Activated CD4-positive, alpha-beta T cell treated with anti-CD3 and anti-CD28 coated beads for 36 hours (primary cell): ENCODE measurements at places on chromosomes 11 and 22.

DNA sequence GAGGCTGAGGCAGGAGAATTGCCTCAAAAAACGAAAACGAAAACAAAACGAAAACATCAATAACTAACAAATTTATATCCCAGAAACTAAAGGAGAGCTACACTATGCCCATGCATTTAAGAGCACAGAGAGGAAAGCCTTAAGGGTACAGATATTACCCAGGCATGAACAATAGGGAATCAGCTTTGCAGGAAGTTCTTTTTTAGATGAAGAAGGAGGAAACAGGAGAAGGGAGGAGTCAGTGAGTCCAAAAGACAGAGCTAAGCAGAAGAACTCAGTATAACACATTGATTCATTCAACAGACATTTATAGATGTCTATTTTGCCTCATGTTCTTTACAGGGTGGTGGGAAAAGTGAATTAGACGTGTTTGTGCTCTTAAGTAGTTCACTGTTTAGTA, 8.3 kb downstream of the MRPL17 start:
- no peak overlapping the region for H3K4me3 ChIP-seq
- H3K27me3 ChIP-seq, result no peaks in the 10 kb centered on the region
- H3K36me3 ChIP-seq, result peaks cover 13% of the 10 kb centered on the region
- no peak overlapping the region for H3K27ac ChIP-seq
- no peak for DNase-seq

DNA sequence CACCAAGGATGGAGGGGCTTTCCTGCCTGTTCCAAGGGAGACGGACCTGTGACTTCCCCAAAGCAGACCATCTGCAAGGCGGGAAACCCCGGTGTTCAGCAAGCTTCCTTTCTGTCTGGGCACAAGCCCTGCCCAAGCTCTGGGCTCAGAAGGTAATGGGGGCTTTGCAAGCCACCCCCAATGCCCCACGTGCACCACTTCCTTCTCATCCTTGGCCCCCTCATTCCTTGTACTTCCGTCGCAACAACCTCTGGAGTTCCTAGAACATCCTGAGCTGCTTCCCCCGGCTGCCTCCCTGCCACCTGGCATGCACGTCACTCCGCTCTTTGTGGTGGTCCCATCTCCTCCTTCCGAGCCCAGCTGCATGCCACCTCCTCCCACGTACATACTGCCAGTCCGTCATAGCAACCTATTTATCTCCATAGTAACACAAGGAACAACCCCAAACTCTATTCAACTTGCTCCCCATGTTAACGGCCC, 3.9 kb downstream of the MYEOV start:
- peaks cover 49% of the 10 kb centered on the region for H3K4me1 ChIP-seq
- no peaks in the 10 kb centered on the region for H3K36me3 ChIP-seq
- H3K27me3 ChIP-seq, result peaks cover 4% of the 10 kb centered on the region
- peak overlapping the region; percentile 23 for H3K27ac ChIP-seq
- H3K4me3 ChIP-seq, result peak overlapping the region; percentile 10

GRCh38 chr11:83510530-83511460, 224.6 kb upstream of the CCDC90B start:
- H3K27ac ChIP-seq, result no peak overlapping the region
- H3K36me3 ChIP-seq, result no peaks in the 10 kb centered on the region
- H3K4me1 ChIP-seq, result no peaks in the 10 kb centered on the region
- H3K4me3 ChIP-seq, result no peak overlapping the region
- DNase-seq, result no peak

GRCh38 chr11:2426826-2427521, 17.3 kb downstream of the TRPM5 start:
- no peak overlapping the region for H3K27ac ChIP-seq
- H3K4me3 ChIP-seq, result no peak overlapping the region
- DNase-seq, result no peak
- H3K4me1 ChIP-seq, result no peaks in the 10 kb centered on the region

GRCh38 chr22:35334004-35334403, 34.3 kb downstream of the TOM1 start:
- peak; percentile 66 for DNase-seq
- H3K4me3 ChIP-seq, result no peak overlapping the region
- H3K27ac ChIP-seq, result peak overlapping the region; percentile 71
- H3K27me3 ChIP-seq, result no peaks in the 10 kb centered on the region
- H3K4me1 ChIP-seq, result peaks cover 33% of the 10 kb centered on the region

DNA sequence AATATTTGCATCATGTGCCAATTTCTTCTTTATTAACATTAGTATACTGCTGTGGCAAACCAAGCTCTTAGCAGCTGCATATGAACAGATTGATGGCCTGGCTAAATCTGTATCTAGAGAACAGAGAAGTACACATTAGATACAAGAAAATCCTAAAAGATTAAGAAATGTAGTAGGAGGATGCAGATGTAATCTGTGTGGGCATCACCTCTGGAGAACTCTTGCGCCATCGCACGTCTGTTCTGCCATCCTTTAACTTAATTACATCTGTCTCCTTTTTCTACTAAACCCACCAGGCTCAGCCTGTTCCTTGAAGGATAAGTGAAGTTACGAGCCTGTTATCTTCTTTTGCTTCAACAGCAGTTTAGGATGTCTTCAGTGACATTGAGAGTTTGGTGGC, 196.4 kb upstream of the PITPNB start:
- no peak for DNase-seq
- no peak overlapping the region for H3K4me3 ChIP-seq
- H3K27ac ChIP-seq, result no peak overlapping the region
- H3K36me3 ChIP-seq, result no peaks in the 10 kb centered on the region

DNA sequence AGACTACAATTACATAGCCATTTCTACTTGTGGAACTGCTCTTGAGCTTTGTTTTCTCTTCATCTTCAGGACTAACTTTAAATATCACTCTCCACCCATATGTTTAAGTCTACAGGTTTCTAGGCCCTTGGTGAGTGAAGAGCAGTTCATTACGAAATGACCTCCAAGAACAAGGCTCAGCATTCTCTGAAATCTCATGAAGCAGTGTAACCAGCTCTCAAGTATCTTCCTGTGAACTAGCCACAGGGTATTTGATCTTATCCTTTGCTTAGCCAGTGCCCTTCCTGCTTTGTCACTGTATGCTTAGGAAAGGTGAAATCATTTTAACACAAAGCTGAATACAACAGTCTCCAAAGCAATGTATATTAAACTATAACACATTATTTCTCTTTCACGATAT, 20.4 kb upstream of the LYVE1 start:
- no peaks in the 10 kb centered on the region for H3K4me1 ChIP-seq
- H3K27me3 ChIP-seq, result peaks cover 5% of the 10 kb centered on the region
- no peak overlapping the region for H3K27ac ChIP-seq
- H3K36me3 ChIP-seq, result no peaks in the 10 kb centered on the region
- H3K4me3 ChIP-seq, result no peak overlapping the region

- no peaks in the 10 kb centered on the region for H3K36me3 ChIP-seq
- H3K27me3 ChIP-seq, result peaks cover 8% of the 10 kb centered on the region
- H3K27ac ChIP-seq, result no peak overlapping the region
- H3K4me1 ChIP-seq, result peaks cover 7% of the 10 kb centered on the region
These were observed 39.9 kb upstream of the NAV2 start for GRCh38 chr11:19672586-19673206.

DNA sequence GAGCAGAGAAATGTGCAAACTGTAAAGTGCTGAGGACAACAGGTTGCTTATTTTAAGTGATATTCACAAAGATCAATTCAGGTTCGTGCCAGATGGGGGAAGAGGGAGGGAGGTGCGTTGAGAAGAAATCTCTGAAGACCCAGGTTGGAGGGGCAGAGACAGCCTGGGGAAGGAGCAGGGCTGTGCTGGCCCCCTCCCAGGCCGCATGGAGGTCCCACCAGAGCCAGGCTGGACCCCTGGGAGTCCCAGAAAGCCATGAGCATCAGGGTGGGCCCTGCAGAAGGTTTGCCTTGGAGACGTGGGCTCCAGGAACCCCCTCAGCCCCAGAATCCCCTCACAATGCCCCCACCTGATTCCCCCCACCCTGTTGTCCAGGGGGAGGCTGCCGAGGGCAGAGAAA, 47.4 kb downstream of the IGLL1 start:
- no peaks in the 10 kb centered on the region for H3K4me1 ChIP-seq
- H3K4me3 ChIP-seq, result no peak overlapping the region
- no peak for DNase-seq
- no peaks in the 10 kb centered on the region for H3K27me3 ChIP-seq
- no peaks in the 10 kb centered on the region for H3K36me3 ChIP-seq

- peak overlapping the region; percentile 92 for H3K27ac ChIP-seq
- peak; percentile 96 for DNase-seq
- peaks cover 77% of the 10 kb centered on the region for H3K4me1 ChIP-seq
- H3K4me3 ChIP-seq, result peak overlapping the region; percentile 93
- H3K36me3 ChIP-seq, result peaks cover 43% of the 10 kb centered on the region
These were observed 3.4 kb downstream of the CD82 start for GRCh38 chr11:44568658-44569473.

DNA sequence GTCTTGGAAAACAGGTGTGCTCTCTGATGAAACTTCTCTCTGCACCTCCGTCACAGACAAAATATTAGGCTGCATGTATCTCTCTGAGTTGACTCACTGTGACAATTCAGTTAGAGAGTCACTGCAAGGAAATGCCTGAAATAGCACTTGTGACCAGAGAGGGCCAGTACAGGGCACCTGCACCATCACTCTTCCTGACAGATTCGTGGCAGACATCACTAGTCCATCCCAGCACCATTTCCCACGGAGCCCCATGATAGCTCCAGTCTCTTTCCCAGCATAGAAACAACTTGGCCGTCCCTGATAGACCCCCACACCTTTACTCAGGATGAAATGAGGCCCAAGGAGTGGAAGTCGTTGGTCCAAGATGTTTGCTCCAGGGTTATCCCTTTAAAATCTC, 73.3 kb upstream of the ISX start:
- no peaks in the 10 kb centered on the region for H3K36me3 ChIP-seq
- H3K4me1 ChIP-seq, result no peaks in the 10 kb centered on the region
- no peak overlapping the region for H3K4me3 ChIP-seq
- H3K27ac ChIP-seq, result no peak overlapping the region
- peaks cover 10% of the 10 kb centered on the region for H3K27me3 ChIP-seq

- no peaks in the 10 kb centered on the region for H3K36me3 ChIP-seq
- peak; percentile 5 for DNase-seq
- no peak overlapping the region for H3K27ac ChIP-seq
- H3K27me3 ChIP-seq, result peaks cover 63% of the 10 kb centered on the region
- H3K4me3 ChIP-seq, result no peak overlapping the region
- peaks cover 5% of the 10 kb centered on the region for H3K4me1 ChIP-seq
These were observed 104.7 kb upstream of the E2F8 start for GRCh38 chr11:19345519-19345847.

DNA sequence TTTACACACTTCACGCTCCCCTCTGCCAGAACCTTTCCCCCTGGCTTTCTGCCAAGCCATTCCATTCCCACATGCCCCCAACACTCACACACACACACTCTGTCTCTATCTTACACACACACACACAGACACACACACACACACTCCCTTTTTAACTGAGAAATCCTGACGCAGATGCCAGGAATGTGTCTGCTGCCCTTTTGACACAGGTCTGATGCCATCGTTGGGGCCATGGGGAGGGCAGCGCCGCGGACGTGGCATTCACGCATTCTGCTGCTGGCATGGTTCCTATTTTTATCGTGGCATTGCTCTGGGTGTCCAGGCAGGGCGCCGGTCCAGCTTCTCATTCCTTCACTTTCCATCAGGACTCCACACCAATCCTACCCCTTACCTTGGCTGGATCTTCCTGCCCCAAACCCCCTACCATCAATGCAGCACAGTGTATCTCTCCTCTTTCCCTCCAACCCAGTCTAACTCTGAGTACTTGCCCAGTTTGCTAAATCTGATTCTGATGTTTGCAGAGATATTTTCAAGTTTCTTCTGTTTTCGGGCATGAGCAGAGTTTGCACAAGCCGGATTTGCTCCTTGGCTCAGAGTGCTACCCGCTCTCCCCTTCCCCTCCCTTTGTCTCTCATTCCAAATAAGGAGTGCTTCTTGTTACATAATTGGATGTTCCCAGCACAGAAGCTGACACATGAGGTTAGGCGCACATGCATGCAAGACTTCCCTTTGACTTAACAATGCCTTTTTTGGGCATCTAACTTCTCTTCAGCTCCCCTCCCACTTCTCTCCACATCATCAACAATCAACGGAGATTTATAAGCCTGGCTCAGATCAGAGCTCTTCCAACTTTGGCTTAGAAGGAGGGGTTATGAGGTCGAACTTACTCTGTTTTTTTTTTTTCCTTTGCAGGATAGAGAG, 18.8 kb downstream of the SNX19 start:
- peaks cover 45% of the 10 kb centered on the region for H3K36me3 ChIP-seq
- peaks cover 9% of the 10 kb centered on the region for H3K4me1 ChIP-seq
- H3K27ac ChIP-seq, result peak overlapping the region; percentile 6
- H3K4me3 ChIP-seq, result no peak overlapping the region

GRCh38 chr11:75735181-75735845, 17.7 kb downstream of the MOGAT2 start:
- H3K36me3 ChIP-seq, result no peaks in the 10 kb centered on the region
- no peak for DNase-seq
- H3K4me1 ChIP-seq, result no peaks in the 10 kb centered on the region
- H3K27me3 ChIP-seq, result peaks cover 3% of the 10 kb centered on the region
- H3K4me3 ChIP-seq, result no peak overlapping the region

DNA sequence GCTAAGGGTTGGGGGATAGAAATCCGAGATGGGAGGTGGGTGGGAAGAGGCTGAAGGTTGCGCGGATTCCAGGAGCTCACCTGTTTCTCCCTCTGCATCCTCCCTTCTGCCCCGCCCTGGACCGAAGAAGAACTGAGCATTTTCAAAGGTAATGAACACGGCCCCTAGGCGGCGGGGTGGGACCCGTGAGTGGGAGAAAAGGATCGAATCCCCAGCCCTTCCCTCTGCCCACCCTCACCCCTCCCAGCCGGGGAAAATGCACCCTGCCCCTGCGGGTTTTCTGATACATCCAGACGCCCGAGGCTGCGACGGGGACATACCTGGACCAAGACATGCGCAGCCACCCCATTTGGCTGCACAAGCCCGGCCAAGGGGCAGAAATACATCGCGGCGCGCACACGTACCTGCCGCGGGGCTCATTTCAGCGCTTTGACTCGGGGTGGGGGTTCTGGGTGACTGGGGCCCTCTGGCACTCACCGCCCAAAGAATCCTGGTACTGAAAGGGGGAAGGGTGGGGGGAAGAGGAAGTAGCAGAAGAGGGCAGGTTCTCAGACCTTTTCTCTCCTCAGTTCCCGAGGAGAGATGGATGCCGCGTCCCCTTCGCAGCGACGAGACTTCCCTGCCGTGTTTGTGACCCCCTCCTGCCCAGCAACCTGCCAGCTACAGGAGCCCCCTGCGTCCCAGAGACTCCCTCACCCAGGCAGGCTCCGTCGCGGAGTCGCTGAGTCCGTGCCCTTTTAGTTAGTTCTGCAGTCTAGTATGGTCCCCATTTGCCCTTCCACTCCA, 6.0 kb downstream of the VSIG2 start:
- H3K27ac ChIP-seq, result peak overlapping the region; percentile 90
- peaks cover 2% of the 10 kb centered on the region for H3K27me3 ChIP-seq

- DNase-seq, result no peak
- H3K4me3 ChIP-seq, result no peak overlapping the region
- peaks cover 15% of the 10 kb centered on the region for H3K27me3 ChIP-seq
- H3K4me1 ChIP-seq, result no peaks in the 10 kb centered on the region
- no peak overlapping the region for H3K27ac ChIP-seq
These were observed 186.1 kb downstream of the MYO18B start for GRCh38 chr22:25928038-25928437.
